Renal pelvis (tissue), 12 donors: ENCODE measurements at places on chromosomes 11 and 22. TPM values are rescaled to one million over a fixed set of nuclear protein-coding genes. Genes with fewer than 3 reads are reported as not detected.

GRCh38 chr22:39528080-39528661 lies 4.4 kb downstream of the RPS19BP1 start:
- DNase-seq = no peak

DNA sequence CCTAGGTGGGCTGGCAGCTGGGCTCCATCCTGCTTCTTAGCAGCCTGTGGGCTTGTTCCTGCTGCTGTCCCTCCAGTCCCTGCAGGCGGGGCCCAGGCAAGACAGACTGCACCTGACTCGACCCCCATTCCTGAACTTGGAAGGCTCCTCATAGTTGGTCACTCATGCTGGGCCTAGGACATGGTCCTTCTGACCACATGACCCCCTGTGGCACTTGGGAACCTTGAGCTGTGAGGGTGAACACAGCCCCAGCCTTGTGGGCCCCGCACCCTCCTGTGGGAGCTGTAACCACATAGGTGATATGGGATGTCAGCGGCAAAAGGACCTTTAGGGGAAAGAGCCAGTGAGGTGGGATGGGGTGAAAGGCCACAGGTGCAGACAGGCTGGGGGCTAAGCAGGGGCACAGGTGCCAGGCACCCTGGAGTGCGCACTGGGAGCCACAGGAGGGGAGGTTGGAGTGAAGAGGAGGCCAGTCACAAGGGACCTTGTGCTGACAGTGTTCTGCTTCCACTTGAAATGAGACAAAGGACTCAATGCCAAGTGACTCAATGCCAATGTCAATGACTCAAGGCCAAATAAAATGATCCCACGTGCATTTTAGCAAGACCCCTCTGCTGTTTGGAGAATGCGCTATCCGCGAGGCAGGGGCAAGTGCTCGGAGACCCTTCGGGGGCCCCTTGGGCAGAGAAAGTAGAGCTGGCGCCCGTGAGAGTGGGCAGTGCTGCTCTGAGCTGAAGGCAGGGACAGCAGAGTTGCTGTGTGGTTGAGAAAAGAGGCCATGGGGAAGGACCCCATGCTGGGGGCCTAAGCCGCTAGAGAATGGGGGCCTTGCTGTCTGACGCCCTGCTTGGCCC lies 90.7 kb downstream of the MORC2 start:
- DNase-seq = no peak

- DNase-seq = no peak
Measured at GRCh38 chr11:88042238-88042637, 133.0 kb downstream of the RAB38 start.

DNA sequence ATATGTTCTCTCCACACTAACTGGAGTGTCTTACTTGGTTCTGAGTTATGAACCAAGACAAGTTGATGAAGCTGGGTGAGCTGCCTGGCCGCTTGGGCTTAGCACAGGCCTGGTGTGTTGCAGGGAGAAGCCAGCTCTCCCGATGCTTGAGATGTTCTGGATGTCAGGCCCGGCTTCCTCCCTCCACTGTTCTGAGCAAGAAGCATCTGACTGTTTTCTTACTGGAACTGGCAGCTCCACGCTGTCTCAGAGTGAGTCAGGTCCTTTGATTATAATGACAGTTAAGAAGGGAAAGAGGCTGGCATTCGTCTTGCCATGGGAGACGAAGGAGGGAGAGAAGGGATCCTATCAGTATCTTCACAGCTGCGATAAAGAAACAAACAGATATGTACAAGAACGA lies 46.5 kb upstream of the CRTAM start:
- no peak for DNase-seq

The FAT3 gene
- polyA plus RNA-seq = 10.8 TPM

DNA sequence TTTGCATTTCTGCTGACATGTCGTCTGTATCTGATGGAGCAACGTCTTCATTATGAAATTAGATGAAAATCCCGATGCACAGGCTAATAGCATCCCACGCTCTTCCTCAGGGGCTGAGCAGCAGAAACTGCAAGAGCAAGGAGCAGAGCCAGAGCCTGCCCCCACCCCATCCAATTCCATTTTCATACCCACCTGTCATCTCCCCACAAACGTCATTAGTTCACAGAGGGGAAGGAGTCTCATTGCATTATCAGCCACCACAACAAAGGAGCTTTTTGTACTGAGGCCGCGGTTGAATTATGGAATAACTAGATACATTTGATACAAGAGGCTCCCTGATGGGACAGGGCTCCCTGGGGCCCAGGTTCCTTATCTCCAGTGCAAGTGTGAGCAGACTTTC lies 515.0 kb downstream of the NTM start:
- no peak for DNase-seq

The UBQLN3 gene
- polyA plus RNA-seq = not detected

DNA sequence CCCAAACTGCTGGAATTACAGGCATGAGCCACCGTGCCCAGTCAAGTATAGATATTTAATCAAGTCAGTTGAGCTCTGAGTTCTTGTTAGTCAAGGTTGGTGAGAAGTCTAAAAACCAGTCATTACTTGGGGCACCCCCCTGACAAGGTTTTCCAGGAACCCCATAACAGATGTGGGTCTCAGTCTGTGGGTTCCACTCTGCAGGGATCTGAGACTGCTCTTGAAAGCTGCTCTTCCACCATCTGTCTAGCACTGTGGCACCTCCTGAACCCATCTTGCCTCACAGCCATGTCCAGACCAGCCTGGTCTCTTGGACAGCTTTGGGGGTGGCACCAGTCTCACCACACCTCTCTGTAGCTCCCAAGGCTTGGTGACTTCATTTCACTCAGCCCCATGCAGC lies 44.3 kb upstream of the PLET1 start:
- no peak for DNase-seq

The RCOR2 gene
- 16.8 TPM for polyA plus RNA-seq

The RTN4RL2 gene
- 4.7 TPM for polyA plus RNA-seq

The CDC42EP2 gene
- polyA plus RNA-seq = 18.6 TPM

The OTUB1 gene
- 113 TPM for polyA plus RNA-seq

The SELENOO gene
- polyA plus RNA-seq = 24.8 TPM

DNA sequence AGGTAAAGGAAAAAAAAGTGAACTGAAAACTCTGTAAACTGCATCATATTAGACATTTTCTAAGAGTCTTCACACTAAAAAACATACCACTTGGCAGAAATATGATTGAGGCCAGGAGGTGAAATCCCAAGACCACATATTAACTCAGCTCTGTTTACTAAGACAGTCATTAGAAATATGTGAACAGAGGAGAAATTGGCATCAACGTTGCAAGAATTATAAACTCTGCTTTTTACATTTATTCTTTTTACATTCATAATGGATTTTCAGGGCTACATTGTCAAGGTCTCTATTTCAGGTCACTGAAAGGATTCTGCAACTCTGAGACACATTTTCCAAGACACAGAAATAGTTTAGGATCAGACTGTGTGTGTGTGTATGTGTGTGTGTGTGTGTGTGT lies 1364.0 kb downstream of the LRRC4C start:
- no peak for DNase-seq

- no peak for DNase-seq
Measured at GRCh38 chr22:41469218-41469851, 418 bp downstream of the ACO2 start.

- DNase-seq = no peak
Measured at GRCh38 chr11:116311206-116311605, 461.6 kb downstream of the BUD13 start.

The POU2AF1 gene
- polyA plus RNA-seq = 0.55 TPM

DNA sequence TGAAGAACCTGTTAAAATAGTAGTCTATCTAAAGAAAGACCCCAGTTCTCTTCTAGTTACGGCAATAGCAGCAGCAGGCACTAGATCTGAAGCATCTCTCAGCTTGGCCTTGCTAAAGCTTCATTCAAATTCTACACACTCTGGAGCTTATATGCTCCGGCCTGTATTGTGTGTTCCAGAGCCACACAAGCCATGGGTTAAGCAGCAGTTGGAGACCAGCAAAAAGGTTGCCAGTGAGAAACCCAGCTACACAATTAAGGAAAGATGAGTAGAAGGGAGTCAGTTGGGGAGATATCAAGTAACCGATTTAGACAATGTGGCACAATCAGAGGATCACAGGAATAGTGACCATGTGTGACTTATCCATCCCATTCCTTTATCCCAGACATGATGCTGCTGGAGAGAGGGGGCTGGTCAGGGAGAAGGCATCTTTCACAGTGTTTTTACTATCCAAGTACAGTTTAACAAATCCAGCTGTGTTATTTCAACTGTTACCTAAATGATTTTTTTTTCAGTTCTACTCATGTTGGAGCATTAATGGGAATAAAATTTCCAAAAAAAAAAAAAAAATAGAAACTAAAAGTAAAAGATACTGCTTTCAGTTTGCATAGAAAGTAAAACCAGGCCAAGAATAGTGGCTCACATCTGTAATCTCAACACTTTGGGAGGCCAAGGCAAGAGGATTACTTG lies 41.0 kb downstream of the PAX6 start:
- DNase-seq = no peak

GRCh38 chr22:36424901-36425579 lies 37.3 kb upstream of the MYH9 start:
- no peak for DNase-seq

DNA sequence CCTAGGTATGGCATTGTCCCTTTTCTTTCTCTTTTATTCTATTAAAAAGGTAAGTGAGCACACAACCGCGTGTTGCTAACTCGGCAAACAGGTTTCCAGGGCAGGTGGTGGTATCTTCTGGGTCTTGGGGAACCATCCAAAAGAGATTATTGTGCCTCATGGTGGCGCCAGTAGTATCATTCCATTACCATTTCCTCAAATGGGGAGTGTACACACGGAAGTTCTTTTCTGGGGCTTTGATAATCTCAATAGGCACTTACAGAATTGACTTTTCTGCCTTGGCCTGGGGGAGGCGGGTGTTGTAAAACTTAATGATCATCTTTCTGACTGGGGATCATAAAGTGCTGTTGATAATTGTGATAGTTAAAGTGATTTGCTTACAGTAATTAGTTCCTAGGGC lies 234.1 kb downstream of the KIRREL3 start:
- DNase-seq = no peak

DNA sequence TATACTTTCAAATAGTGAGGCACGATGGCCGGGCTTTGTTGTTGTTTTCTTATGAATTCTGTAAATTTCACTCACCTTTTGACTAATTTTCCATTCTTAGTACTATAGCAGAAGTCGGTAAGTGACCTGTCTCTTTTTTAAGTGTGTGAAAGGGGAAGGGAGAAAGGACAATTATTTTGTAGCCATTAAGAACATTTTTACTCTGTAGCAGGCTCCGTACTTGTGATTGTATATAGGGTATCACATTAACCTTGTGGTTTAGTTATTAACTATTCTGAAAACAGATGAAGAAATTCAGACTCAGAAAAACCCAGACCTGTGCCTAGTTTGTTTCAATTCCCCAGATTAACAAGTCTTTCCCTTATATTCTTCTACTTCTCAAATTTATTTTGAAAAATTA lies 78.7 kb downstream of the CASP12 start:
- DNase-seq = no peak

DNA sequence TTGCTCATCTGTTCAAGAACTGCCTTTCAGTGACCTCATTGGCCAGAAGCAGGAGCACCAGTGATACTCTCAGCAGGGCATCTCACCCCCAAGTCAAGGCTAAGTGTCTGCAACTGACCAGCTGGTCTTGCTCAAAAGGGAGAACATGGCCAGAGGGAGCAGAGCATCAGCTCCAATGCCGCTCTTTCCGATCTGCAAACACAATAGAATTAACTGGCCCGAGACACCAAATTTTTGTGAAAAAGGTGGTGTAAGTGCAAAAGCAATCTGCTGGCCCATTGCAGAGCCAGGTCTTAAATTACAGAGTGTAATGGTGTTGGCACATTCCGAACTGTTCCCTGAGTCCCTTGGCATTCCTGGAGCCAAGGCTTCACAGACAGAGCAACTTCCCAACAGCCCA lies 97.0 kb downstream of the PKNOX2 start:
- DNase-seq = no peak

The KCNK4 gene
- not detected for polyA plus RNA-seq

GRCh38 chr11:12496181-12497025 lies 119.0 kb downstream of the PARVA start:
- DNase-seq = no peak

GRCh38 chr11:3830088-3830487 lies 10.7 kb downstream of the RHOG start:
- DNase-seq = no peak

GRCh38 chr22:23831261-23831660 lies 7.5 kb downstream of the DERL3 start:
- DNase-seq = no peak

- no peak for DNase-seq
Measured at GRCh38 chr11:48006301-48006992, 26.1 kb downstream of the PTPRJ start.

- no peak for DNase-seq
Measured at GRCh38 chr11:69051381-69052342, 2.9 kb downstream of the TPCN2 start.

DNA sequence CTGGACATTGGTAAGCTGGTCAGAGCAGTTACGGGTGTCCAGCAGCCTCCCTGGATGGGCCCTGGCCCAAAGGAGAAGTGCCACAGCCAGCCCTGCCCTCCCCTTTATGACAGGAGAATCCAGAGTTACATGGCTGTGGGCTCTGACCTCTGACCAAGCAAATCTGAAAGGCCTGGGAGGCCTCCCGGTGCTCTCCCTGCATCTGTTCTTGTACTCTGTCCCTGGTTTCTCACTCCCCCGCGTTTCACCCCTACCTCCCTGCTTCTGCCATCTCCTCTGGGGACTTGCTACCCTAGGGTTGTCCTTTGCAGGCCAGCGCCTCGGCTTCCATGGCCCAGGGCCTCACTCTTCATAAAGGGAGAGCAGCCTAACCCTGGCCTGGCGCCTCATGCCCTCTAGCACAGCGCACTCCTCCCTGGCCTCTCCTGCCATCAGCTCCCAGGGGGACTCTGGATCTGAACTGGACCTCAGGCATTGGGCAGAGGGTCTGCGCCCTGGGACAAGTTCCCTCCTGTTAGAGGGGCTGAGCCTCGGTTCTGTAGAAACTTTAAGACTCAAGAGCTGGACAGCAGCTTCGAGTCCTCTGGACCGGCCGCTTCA lies 10.7 kb downstream of the PICK1 start:
- no peak for DNase-seq

DNA sequence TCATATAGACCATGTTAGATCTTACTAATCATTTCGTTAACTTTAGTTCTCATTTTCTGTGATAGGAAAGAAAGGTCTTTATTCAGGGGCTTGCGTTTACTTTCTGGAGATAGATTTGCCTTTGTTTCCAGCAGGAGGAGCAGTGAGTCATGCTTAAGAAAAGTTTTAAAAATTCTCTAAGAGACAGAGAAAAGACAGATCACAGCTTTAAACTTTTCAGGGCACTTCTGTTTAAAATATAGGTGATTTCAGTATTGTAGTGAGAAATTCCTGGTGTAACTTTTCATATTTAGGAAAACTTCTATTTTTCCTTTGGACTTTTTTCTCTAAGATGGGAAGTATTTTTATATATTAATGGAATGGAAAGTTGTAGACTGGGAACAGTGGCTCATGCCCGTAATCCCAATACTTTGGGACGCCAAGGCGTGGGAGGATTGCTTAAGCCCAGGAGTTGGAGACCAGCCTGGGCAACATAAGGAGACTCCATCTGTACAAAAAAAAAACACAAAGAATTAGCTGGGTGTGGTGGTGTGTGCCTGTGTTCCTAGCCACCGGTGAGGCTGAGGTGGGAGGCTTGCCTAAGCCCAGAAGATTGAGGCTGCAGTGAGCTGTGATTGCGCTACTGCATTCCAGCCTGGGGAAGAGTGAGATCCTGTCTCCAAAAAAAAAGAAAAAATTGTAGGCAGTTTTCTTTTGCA lies 60.3 kb downstream of the ATXN10 start:
- peak; percentile 14 for DNase-seq
